ENCODE measurements at places on chromosomes 12 and 14. TPM values are rescaled to one million over a fixed set of nuclear protein-coding genes. Genes with fewer than 3 reads are reported as not detected.

DNA sequence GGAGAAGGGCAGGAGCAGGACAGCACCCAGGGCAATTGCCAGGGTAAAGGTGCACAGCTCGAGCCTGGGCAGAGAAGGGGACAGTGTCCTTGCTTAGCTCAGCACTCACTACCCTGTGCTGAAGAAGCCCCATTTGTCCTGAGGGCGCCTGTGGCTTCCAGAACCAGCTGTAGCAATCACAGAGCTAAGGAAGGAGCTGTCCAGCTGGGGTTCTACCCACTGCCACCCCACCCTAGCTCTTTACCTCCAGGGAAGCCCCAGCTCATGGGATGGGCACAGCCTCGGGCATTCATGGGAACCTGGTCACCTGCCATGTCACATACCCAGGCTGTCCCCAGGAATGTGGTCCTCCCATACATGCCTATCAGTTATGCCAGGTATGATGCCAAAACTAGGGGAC lies 5.8 kb downstream of the LMBR1L start:
- H3K4me3 ChIP-seq = no peak overlapping the region
- no peaks in the 10 kb centered on the region for H3K27me3 ChIP-seq
- no peak overlapping the region for H3K27ac ChIP-seq
- peaks cover 29% of the 10 kb centered on the region for H3K36me3 ChIP-seq
- no peak for DNase-seq
- peaks cover 23% of the 10 kb centered on the region for H3K4me1 ChIP-seq

GRCh38 chr14:21408147-21408546 lies 24.3 kb upstream of the SUPT16H start:
- no peak overlapping the region for H3K27ac ChIP-seq
- H3K4me1 ChIP-seq = peaks cover 5% of the 10 kb centered on the region
- H3K36me3 ChIP-seq = peaks cover 68% of the 10 kb centered on the region
- H3K4me3 ChIP-seq = no peak overlapping the region
- no peaks in the 10 kb centered on the region for H3K27me3 ChIP-seq

DNA sequence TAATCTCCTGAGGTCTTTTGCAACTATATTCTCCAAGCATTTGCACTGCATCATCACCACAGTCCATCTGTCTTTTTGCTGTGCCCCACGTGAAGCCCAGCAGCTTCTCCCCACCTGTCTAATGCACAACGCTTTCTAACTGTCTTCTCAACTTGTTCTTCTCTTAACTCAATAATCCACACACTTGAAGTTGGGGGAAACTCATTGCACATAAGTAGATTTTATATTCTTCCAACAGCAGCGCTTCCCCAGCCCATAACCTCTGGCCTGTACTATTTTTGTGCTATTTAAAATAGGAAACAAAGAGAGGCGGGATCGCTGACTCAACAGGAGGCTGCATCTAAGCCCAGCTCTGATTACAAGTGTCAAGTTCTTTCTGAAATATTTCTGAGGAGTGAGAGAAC lies 226.7 kb downstream of the GXYLT1 start:
- DNase-seq = no peak
- peaks cover 14% of the 10 kb centered on the region for H3K27me3 ChIP-seq
- H3K4me3 ChIP-seq = no peak overlapping the region

DNA sequence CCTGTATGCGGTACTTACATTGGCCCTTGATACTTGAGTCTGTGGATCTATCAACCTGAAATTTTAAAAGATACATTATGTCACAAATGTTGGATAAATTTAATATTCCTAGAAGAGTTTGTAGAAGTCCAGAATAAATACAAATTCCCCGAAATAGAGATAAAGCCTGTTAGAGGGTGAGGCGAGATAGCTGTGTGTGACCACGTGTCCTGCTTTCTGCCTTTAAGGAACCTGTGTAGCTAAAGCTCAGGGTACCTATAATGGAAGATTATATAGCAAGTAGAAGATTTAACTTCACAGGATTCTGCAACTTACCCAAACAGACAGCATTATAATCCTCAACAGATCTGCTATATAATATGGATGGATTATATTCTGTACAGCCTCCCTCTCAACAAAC lies 58.8 kb downstream of the APPL2 start:
- no peaks in the 10 kb centered on the region for H3K4me1 ChIP-seq
- no peak overlapping the region for H3K27ac ChIP-seq
- DNase-seq = no peak
- H3K36me3 ChIP-seq = peaks cover 45% of the 10 kb centered on the region

- no peak for DNase-seq
- H3K27ac ChIP-seq = no peak overlapping the region
- no peaks in the 10 kb centered on the region for H3K27me3 ChIP-seq
- no peaks in the 10 kb centered on the region for H3K36me3 ChIP-seq
Observed at GRCh38 chr14:66477567-66477966, 8.6 kb upstream of the CCDC196 start.

DNA sequence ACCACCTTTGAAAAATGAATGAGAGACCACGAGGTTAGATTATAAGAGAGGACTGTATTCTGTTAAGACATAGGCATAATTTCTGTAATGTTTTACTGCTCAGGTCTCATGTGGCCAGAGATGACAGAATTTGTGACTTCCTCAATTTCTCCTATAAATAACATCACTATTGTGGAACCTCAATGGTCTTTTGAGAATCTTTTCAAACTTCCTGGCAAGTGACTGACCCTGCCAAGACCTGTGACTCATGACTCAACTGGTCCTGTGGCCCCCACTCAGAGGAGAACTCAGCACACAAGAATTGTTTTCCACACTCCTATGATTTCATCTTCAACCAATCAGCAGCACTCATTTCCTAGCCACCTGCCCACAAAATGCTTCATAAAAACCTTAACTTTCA lies 508.2 kb upstream of the ATP2B1 start:
- no peaks in the 10 kb centered on the region for H3K4me1 ChIP-seq
- H3K4me3 ChIP-seq = no peak overlapping the region
- H3K36me3 ChIP-seq = no peaks in the 10 kb centered on the region
- H3K27me3 ChIP-seq = no peaks in the 10 kb centered on the region
- no peak overlapping the region for H3K27ac ChIP-seq

GRCh38 chr12:22459838-22460490 lies 84.4 kb downstream of the C2CD5 start:
- no peak for DNase-seq
- no peaks in the 10 kb centered on the region for H3K27me3 ChIP-seq
- H3K4me3 ChIP-seq = no peak overlapping the region

- H3K27ac ChIP-seq = no peak overlapping the region
- no peak overlapping the region for H3K4me3 ChIP-seq
- peaks cover 5% of the 10 kb centered on the region for H3K4me1 ChIP-seq
- no peaks in the 10 kb centered on the region for H3K27me3 ChIP-seq
Observed at GRCh38 chr12:124536641-124537040, 30.8 kb downstream of the NCOR2 start.

- H3K4me3 ChIP-seq = no peak overlapping the region
- no peaks in the 10 kb centered on the region for H3K27me3 ChIP-seq
- DNase-seq = no peak
- no peak overlapping the region for H3K27ac ChIP-seq
- no peaks in the 10 kb centered on the region for H3K4me1 ChIP-seq
Observed at GRCh38 chr12:88111074-88111652, 30.7 kb downstream of the CEP290 start.

GRCh38 chr12:123840765-123841425 lies 78.8 kb downstream of the DNAH10 start:
- H3K4me3 ChIP-seq = no peak overlapping the region
- no peak for DNase-seq
- no peaks in the 10 kb centered on the region for H3K4me1 ChIP-seq
- H3K27me3 ChIP-seq = peaks cover 5% of the 10 kb centered on the region
- H3K27ac ChIP-seq = no peak overlapping the region
- H3K36me3 ChIP-seq = no peaks in the 10 kb centered on the region

GRCh38 chr14:68962681-68963080 lies 16.4 kb downstream of the ACTN1 start:
- no peak overlapping the region for H3K27ac ChIP-seq
- no peaks in the 10 kb centered on the region for H3K27me3 ChIP-seq
- no peaks in the 10 kb centered on the region for H3K36me3 ChIP-seq
- no peak overlapping the region for H3K4me3 ChIP-seq
- peaks cover under 1% of the 10 kb centered on the region for H3K4me1 ChIP-seq

DNA sequence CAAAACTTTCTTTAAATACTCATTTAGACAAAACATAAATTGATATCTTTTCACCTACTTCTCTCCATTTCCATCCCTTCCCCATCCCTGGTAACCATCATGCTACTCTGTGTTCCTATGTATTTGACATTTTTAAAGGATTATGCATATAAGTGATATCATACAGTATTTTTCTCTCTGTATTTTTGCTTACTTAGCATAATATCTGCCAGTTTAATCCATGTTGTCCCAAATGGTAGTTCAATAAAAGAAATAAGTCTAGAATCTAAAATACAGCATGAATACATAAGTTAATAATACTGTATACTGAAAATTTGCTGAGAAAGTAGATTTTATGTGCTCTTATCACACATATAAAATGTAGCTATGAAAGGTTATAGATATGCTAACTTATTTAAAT lies 190.3 kb upstream of the NAV3 start:
- DNase-seq = no peak
- no peak overlapping the region for H3K4me3 ChIP-seq
- H3K27ac ChIP-seq = no peak overlapping the region
- no peaks in the 10 kb centered on the region for H3K4me1 ChIP-seq
- no peaks in the 10 kb centered on the region for H3K27me3 ChIP-seq

DNA sequence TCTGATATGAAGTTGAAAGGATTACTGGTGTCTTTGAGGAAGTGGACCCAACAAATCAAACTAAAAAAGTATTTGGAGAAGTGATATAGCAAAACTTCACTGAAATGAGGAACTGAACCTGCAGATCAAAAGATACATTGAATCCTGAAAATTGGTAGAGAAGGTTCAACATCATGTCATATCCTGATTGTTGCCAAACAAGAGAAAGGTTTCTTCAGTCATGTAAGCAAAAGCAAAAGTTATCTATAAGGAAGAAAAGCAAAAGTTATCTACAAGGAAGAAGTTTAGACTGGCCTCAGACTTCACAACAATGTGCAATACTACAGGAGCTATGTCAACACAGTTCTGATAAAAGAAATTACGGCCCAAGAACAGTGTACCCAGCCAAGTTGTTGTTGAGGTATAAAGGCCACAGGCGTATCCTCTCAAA lies 142.7 kb downstream of the RAD51B start:
- no peak for DNase-seq
- H3K4me1 ChIP-seq = no peaks in the 10 kb centered on the region
- H3K27ac ChIP-seq = no peak overlapping the region
- peaks cover 1% of the 10 kb centered on the region for H3K36me3 ChIP-seq
- no peaks in the 10 kb centered on the region for H3K27me3 ChIP-seq

DNA sequence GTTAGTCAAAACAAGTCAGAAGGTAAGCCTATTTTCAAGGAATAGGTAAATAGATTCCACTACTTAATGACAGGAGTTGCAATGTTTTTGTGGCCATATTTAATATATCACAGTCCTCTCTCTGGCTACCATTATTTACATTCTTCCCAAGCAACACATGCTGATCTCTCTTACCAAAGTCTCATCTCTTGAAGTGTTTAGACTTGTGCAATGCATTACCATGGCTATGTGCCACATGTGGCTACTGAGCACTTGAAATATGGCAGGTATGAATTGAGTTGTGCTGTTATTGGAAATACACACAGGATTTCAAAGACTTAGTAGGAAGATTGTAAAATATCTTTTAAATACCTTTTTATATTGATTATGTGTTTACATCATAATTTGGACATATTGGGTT lies 262.4 kb upstream of the PDE3A start:
- no peak overlapping the region for H3K4me3 ChIP-seq
- peaks cover 2% of the 10 kb centered on the region for H3K27me3 ChIP-seq
- H3K27ac ChIP-seq = no peak overlapping the region
- H3K36me3 ChIP-seq = no peaks in the 10 kb centered on the region
- no peak for DNase-seq

DNA sequence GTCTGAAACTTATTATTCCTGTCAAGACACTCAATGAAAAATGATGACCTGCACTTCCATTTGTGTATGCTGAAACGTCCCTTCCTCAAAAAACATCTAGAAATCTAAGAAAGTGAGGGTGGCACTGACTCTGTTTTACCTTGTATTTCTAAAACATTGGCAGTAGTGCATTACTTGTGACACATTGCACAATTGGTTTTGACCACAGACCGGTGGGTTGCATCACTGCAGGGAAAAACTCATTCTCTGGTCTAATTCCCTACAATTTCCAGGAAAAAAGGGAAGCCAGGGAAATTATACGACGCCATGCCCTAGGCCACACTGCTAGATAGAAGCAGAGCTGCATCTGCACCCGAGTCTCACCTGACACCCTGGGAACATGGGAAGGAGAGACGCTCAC lies 156.7 kb downstream of the NTF3 start:
- H3K27ac ChIP-seq = no peak overlapping the region
- peaks cover 2% of the 10 kb centered on the region for H3K27me3 ChIP-seq
- no peaks in the 10 kb centered on the region for H3K4me1 ChIP-seq
- DNase-seq = no peak

GRCh38 chr14:53956427-53957201 lies at the start of gene BMP4:
Gene BMP4 (minus strand): TSS chr14:53956825. CDS start chr14:53952222, 4,603 bp downstream.
- peaks cover 2% of the 10 kb centered on the region for H3K36me3 ChIP-seq
- H3K4me1 ChIP-seq = peaks cover 28% of the 10 kb centered on the region
- no peak within 1 kb of the TSS for H3K27ac ChIP-seq
- H3K4me3 ChIP-seq = peak within 1 kb of the TSS; percentile 30
- DNase-seq = peak; percentile 8

- peak overlapping the region; percentile 91 for H3K4me3 ChIP-seq
- peaks cover 58% of the 10 kb centered on the region for H3K36me3 ChIP-seq
- H3K27ac ChIP-seq = peak overlapping the region; percentile 87
- no peaks in the 10 kb centered on the region for H3K27me3 ChIP-seq
Observed at GRCh38 chr12:6773590-6774351, 1.5 kb downstream of the LAG3 start.

- peaks cover 5% of the 10 kb centered on the region for H3K27me3 ChIP-seq
- no peak overlapping the region for H3K27ac ChIP-seq
- no peak for DNase-seq
- H3K4me1 ChIP-seq = no peaks in the 10 kb centered on the region
- H3K4me3 ChIP-seq = no peak overlapping the region
Observed at GRCh38 chr12:15731940-15732339, 57.2 kb downstream of the EPS8 start.

KLRF1 gene
- not detected for total RNA-seq

SYCP3 gene
- 0.44 TPM for total RNA-seq

SLC25A21 gene
- not detected for total RNA-seq

CAPZA3 gene
- total RNA-seq = not detected

MMP17 gene
- total RNA-seq = 0.39 TPM

MAP1LC3B2 gene
- 0.49 TPM for total RNA-seq

REM2 gene
- total RNA-seq = 0.39 TPM

SLC10A1 gene
- total RNA-seq = not detected

NINJ2 gene
- 4.8 TPM for total RNA-seq

CD163 gene
- total RNA-seq = not detected

BATF gene
- total RNA-seq = 213 TPM

RDH16 gene
- total RNA-seq = 0.23 TPM
